ENCODE measurements at places on chromosomes 7 and 10. TPM values are rescaled to one million over a fixed set of nuclear protein-coding genes. Genes with fewer than 3 reads are reported as not detected.

DNA sequence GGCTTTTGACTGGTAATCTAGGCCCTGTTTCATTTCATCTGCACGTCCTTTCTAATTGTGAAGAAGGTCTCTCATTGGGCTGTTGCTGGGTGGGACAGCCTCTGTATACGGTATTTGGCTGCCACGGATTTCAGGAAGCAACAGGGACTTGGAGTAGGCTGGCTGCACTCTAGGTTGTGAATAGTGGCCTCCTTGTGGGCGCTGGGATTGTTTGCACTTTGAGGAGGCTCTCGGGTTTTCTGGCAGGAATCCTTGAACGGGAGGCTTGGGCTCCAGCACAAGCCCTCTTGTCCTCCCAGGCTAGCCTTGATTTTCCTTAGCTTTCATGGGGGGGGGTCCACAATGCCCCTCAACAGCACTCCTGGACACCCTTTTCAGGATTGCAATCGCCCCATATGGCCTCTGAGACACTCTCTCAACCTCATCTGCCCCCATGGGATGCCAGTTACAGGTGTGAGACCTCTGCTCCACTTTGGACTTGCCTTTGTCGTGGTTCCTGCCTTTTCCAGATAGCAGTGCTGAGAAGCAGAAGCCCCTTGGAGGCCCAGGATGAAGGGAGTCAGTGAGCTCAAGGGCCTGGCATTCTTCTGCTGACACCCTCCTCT, 33.9 kb upstream of the ZNF273 start:
- H3K27ac ChIP-seq, result no peak overlapping the region
- H3K4me1 ChIP-seq, result no peaks in the 10 kb centered on the region
- DNase-seq, result no peak

Gene AKR1C4
- not detected for total RNA-seq

Gene KCNMA1
- total RNA-seq, result not detected

Gene C10orf90
- not detected for total RNA-seq

GRCh38 chr7:141478845-141479244, 72.4 kb upstream of the AGK start:
- H3K36me3 ChIP-seq, result no peaks in the 10 kb centered on the region
- H3K27me3 ChIP-seq, result no peaks in the 10 kb centered on the region
- H3K27ac ChIP-seq, result no peak overlapping the region
- H3K4me3 ChIP-seq, result no peak overlapping the region

GRCh38 chr10:93600446-93601145, 439 bp downstream of the RBP4 start:
- no peak for DNase-seq
- no peaks in the 10 kb centered on the region for H3K36me3 ChIP-seq
- peaks cover 19% of the 10 kb centered on the region for H3K27me3 ChIP-seq
- H3K27ac ChIP-seq, result no peak overlapping the region
- H3K4me3 ChIP-seq, result no peak overlapping the region

DNA sequence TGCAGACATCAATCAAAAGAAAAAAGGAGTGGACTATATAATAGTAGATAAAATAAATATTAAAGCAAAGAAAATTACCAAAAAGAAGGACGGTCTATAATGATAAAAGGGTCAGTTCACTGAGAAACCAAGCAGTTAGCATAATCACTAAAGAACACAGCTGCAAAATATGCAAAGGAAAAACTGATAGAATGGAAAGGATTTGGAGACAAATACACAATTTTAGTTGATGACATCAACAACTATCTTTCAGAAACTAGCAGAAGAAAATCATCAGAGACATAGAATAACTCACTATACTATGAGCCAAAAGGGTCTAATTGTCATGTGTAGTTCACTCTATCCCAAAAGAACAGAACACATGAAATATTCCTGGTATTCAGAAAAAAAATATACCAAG, 316.4 kb upstream of the IGFBP3 start:
- H3K4me1 ChIP-seq, result no peaks in the 10 kb centered on the region
- no peaks in the 10 kb centered on the region for H3K27me3 ChIP-seq
- DNase-seq, result no peak
- H3K4me3 ChIP-seq, result no peak overlapping the region
- H3K36me3 ChIP-seq, result no peaks in the 10 kb centered on the region

Gene DGKB
- total RNA-seq, result not detected

Gene ASB10
- not detected for total RNA-seq

Gene C7orf57
- total RNA-seq, result not detected

GRCh38 chr7:1454542-1454941, 4.7 kb downstream of the MICALL2 start:
- no peak overlapping the region for H3K27ac ChIP-seq
- H3K4me3 ChIP-seq, result no peak overlapping the region
- no peaks in the 10 kb centered on the region for H3K36me3 ChIP-seq

DNA sequence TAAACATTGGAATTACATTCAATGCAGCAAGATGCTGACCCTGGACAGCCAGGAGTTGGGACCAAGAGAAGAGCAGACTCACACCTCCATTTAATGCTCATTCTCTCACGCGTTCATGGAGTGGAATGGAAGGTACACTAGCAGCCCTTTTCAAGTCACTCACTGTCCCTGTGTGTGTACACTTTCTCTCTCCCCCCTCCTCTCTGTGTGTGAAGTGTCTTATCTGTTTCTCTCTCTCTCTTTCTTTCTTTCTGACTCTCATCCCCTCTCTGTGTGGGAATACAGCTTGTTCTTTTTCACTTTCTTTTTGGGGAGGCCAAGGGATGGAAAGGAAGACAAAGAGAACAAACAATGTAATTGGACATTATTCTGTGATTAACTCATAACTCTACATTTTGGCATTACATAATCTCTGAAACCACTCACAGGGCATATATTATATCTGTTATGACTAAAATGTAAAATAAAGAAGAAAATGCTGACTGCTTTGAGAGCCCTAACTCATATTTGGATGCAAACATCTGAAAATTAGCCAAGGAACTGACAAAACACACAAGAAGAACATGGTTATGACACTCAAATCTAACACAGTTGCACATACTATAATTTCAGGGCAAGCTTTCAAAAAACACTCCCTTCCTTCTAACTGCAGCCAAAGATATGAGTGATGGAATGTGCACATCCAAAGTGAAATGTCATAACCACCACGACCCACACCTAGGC, 188.8 kb downstream of the PARD3 start:
- no peak for DNase-seq
- no peaks in the 10 kb centered on the region for H3K4me1 ChIP-seq
- no peaks in the 10 kb centered on the region for H3K36me3 ChIP-seq
- no peak overlapping the region for H3K27ac ChIP-seq
- H3K27me3 ChIP-seq, result no peaks in the 10 kb centered on the region

GRCh38 chr10:37456456-37456855, 331.1 kb downstream of the ANKRD30A start:
- no peaks in the 10 kb centered on the region for H3K36me3 ChIP-seq
- H3K27me3 ChIP-seq, result no peaks in the 10 kb centered on the region
- H3K27ac ChIP-seq, result no peak overlapping the region
- DNase-seq, result no peak
- H3K4me1 ChIP-seq, result no peaks in the 10 kb centered on the region

DNA sequence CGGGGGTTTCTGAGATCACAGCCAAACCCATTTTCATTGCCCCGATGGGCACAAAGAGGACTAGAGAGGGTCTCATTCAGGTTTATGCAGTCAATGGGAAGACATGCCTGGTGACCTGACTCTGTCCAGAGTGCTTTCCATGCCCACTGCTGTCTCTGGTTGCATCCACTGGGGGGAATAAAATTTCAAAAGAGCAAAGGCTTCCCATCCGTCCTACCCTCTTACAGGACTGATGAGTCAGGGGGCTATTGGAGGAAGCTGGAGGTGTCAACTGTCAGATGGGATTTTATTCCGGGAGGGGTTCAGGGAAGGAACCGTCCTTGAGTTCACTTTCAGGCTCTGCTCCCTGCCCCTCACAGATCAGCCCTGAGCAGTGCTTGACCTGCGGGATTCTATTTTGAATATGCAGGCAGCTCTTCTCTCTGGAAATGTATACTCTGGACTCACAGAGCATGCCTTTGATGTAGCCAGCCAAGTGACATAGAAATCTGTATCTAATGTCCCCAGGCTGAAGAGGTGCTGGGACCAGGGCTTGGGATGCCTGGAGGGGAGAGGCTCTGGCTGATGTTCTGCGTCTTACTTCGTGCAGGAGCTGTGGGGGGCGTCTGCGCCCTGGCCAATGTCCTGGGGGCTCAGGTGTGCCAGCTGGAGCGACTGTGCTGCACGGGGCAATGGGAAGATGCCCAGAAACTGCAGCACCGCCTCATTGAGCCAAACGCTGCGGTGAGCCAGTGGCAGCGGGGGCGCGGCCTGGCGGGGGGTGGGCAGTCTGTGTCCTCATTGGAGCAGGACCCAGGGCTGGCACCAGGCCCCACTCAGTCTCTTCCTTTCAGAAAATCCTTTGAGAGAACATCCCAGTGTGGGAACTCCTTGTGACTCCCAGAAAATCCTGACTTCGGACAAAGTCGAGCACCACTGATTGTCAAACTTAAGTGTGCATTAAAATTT, 12.0 kb downstream of the C10orf62 start:
- no peak for DNase-seq
- no peaks in the 10 kb centered on the region for H3K36me3 ChIP-seq
- H3K27ac ChIP-seq, result no peak overlapping the region
- no peak overlapping the region for H3K4me3 ChIP-seq
- no peaks in the 10 kb centered on the region for H3K4me1 ChIP-seq
- H3K27me3 ChIP-seq, result no peaks in the 10 kb centered on the region

DNA sequence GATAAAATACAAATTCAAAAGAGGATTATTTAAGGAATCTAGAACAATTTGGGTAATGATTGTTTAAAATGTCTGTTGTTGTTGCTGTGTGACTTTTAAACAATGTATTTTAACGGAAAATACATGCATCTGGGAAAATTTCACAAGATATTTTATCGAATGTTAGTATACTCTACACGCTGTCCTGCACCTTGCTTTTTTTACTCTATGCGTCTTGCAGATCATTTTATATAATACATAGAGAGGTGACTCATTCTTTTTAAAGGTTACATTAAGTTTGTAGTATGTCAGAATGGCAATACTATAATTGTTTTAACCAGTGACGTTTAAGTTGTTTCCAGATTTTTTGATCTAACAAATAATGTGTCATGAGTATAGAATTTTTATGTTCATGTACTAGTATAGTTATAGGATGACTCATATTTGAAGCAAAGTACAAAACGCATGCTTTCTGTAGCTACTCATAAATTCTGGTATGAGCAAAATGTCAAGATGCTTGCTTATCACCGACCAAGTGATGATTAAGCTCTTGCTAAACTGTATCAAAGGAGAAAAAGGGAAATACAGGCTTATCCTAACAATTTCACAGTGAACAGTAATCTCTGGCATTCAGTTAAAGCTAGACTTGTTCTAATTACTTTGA, 4.9 kb downstream of the DKK1 start:
- no peaks in the 10 kb centered on the region for H3K4me1 ChIP-seq
- H3K27me3 ChIP-seq, result no peaks in the 10 kb centered on the region
- no peak overlapping the region for H3K27ac ChIP-seq
- no peak overlapping the region for H3K4me3 ChIP-seq

DNA sequence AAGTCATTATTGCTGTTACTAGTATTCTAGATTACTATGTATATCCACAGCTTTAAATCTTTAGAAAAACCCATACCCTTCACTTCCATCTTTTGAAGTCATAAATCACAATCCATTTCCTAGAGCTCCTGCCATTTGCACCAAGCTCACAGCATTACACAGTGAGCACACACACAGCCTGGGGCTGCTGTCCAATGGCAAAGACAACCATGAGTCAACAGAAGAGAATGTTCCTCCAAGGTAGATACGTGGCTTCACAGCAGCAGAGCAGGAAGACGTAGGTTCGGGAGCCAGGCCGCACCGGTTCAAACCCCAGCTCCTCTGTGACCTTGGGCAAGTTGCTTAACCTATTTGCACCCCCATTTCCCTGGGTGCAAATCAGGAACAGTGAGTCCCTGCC, 234.6 kb downstream of the DIP2C start:
- peaks cover 51% of the 10 kb centered on the region for H3K4me1 ChIP-seq
- no peaks in the 10 kb centered on the region for H3K27me3 ChIP-seq
- no peaks in the 10 kb centered on the region for H3K36me3 ChIP-seq
- no peak overlapping the region for H3K27ac ChIP-seq

DNA sequence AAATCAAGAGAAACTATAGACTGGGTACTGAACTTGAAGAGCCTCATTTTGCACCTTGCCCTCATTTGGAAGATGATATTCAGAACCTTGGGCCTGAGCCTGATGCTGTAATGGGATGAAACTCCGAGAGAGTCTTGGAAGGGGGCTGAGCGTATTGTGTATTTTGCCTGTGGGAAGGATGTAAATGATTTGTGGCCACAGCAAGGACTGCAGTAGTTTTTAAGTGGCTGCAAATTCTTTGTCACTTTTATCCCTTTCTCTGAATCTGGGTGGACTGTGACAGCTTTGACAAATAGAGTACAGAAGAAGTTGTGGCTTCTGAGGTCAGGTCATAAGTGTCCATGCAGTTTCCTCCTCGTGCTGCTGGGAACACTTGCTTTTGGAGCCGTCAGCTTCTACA, 221.2 kb downstream of the ADRA2A start:
- H3K36me3 ChIP-seq, result no peaks in the 10 kb centered on the region
- no peak overlapping the region for H3K27ac ChIP-seq
- no peak overlapping the region for H3K4me3 ChIP-seq
- H3K4me1 ChIP-seq, result no peaks in the 10 kb centered on the region
- no peaks in the 10 kb centered on the region for H3K27me3 ChIP-seq

Gene USP6NL
- total RNA-seq, result 3.9 TPM

GRCh38 chr10:129693382-129693781, 226.3 kb downstream of the MGMT start:
- no peaks in the 10 kb centered on the region for H3K4me1 ChIP-seq
- no peaks in the 10 kb centered on the region for H3K36me3 ChIP-seq
- no peaks in the 10 kb centered on the region for H3K27me3 ChIP-seq
- no peak for DNase-seq
- no peak overlapping the region for H3K27ac ChIP-seq

DNA sequence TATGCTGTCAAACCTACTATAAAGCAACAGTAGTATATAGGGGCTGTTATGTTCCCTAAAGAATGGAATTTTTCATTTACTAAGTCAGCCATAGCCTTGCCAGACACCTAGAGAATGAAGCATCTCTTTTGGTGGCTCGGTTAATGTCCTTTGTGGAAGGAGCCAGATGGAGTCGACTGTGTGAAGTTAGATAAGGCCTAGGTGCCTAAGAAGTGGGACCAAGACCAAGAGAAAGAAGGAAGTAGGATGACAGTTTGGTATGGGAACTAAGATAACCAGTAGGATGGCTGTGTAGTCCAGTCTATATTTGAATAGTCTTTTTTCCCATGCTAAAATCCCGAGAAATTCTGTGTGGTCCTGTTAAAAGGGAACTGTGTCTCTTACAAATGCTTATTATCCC, 62.2 kb downstream of the REEP3 start:
- H3K36me3 ChIP-seq, result no peaks in the 10 kb centered on the region
- no peaks in the 10 kb centered on the region for H3K4me1 ChIP-seq
- no peak for DNase-seq
- H3K4me3 ChIP-seq, result no peak overlapping the region
- H3K27me3 ChIP-seq, result no peaks in the 10 kb centered on the region

DNA sequence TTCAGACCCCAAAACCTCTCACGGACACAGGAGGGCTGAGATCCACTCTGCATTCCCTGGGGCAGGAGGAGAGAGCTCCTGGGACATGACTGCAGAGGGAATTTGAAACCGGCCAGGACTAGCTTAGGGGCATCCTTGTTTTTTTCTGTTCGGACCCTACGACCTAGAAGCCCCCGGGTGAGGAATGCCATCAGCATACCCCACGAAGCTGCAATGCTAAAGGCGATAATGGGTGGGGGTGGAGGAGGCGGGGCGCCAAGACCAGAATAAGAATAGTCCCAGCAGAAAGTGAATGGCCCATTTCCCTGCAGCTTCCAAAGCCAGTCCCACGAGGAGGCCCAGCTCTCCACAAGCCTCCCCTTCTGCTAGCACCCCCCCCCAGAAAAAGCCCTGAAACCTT, 4.0 kb downstream of the PDGFA start:
- H3K27me3 ChIP-seq, result no peaks in the 10 kb centered on the region
- DNase-seq, result no peak
- peaks cover 9% of the 10 kb centered on the region for H3K4me1 ChIP-seq

All from CD4-positive, alpha-beta memory T cell (primary cell).